ENCODE measurements at places on chromosomes 16 and 17. TPM values are rescaled to one million over a fixed set of nuclear protein-coding genes. Genes with fewer than 3 reads are reported as not detected.

Gene EME1
- polyA plus RNA-seq: 14.4 TPM

Gene OSBPL7
- polyA plus RNA-seq: 3.7 TPM

Gene CES3
- polyA plus RNA-seq: 0.55 TPM

Gene DPEP3
- 11.1 TPM for polyA plus RNA-seq

Gene CDH11
- polyA plus RNA-seq: 1.4 TPM

Gene ADAP2
- polyA plus RNA-seq: 0.80 TPM

Gene TOB1
- polyA plus RNA-seq: 41.2 TPM

Gene KCNJ2
- polyA plus RNA-seq: 2.1 TPM

Gene WSCD1
- 6.8 TPM for polyA plus RNA-seq

Gene NETO2
- polyA plus RNA-seq: 6.4 TPM

Gene BCL6B
- 3.3 TPM for polyA plus RNA-seq
